Articular chondrocyte of knee joint (primary cell): ENCODE measurements at places on chromosomes 5 and 9. TPM values are rescaled to one million over a fixed set of nuclear protein-coding genes. Genes with fewer than 3 reads are reported as not detected.

The SH3RF2 gene
- 10.1 and 11.9 TPM in 2 replicates for total RNA-seq

The LMX1B gene
- total RNA-seq: 2.9 and 5.4 TPM in 2 replicates

The TRMO gene
- total RNA-seq: 22.3 and 29.4 TPM in 2 replicates

The PLPPR1 gene
- under 0.01 TPM in 1 of 2 replicates, not detected in the other for total RNA-seq

The CCDC192 gene
- total RNA-seq: not detected in 2 replicates

The FOXI1 gene
- not detected in 2 replicates for total RNA-seq

The ALDOB gene
- not detected in 2 replicates for total RNA-seq

The SHOC1 gene
- 0.11 and 0.13 TPM in 2 replicates for total RNA-seq
